Stimulated activated CD4-positive, alpha-beta T cell treated with anti-CD3 and anti-CD28 coated beads, Interleukin-1b, Interleukin-23, amount 100 ng/mL, for 48 hours (primary cell): ENCODE measurements at places on chromosomes 3 and 15.

DNA sequence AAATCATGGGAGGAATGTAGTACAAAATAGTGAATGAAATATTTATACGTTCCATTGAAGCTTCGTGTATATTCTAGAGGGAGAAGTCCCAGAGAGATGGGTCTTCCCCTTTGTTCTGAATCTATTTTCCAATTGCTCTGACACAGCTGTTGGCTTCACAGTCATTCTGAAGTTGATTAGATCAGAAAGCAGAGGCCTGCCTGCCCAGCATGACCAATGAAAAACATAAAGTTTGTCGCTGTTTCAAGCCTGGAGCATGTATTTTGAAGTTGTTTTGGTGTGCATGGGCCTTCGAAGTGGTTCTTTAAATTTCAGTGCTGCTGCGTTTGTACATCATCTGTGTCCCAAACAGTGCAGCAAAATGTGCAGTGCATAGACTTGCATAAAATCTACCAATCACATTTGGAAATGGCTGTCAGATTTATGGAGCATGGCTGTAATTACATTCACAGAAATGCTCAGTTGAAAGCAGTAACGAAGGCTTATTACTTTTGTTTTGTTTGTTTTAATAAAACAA lies 31.0 kb upstream of the RBMS3 start:
- no peak for DNase-seq

- no peak for DNase-seq
Measured at GRCh38 chr15:50523851-50524251, 22.6 kb downstream of the USP50 start.

- DNase-seq = no peak
Measured at GRCh38 chr15:52039925-52040781, 21.1 kb downstream of the MAPK6 start.

GRCh38 chr3:167716920-167717319 lies 17.8 kb downstream of the PDCD10 start:
- no peak for DNase-seq

- no peak for DNase-seq
Measured at GRCh38 chr3:48592519-48593087, 2.5 kb downstream of the COL7A1 start.

DNA sequence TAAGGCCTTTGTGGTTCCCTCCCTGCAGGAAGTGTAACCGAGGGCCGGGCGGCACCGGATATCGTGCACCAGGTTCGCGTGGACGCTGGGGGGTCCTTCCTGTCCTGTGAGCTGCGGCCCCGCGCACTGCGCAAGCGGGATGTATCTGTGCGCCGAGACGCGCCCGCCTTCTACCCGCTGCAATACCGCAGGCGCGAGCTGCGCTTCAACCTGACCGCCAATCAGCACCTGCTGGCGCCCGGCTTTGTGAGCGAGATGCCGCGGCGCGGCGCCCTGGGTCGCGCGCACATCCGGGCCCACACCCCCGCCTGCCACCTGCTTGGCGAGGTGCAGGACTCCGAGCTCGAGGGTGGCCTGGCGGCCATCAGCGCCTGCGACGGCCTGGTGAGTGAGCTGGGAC lies 35.9 kb downstream of the SAXO2 start:
- DNase-seq = peak; percentile 65

- DNase-seq = no peak
Measured at GRCh38 chr3:194045289-194045688, 90.7 kb upstream of the HES1 start.

- no peak for DNase-seq
Measured at GRCh38 chr3:89025185-89025584, 82.2 kb upstream of the EPHA3 start.

GRCh38 chr15:51757450-51757849 lies 6.1 kb downstream of the TMOD2 start:
- DNase-seq = no peak

GRCh38 chr3:87127281-87127680 lies 99.8 kb upstream of the CHMP2B start:
- no peak for DNase-seq

DNA sequence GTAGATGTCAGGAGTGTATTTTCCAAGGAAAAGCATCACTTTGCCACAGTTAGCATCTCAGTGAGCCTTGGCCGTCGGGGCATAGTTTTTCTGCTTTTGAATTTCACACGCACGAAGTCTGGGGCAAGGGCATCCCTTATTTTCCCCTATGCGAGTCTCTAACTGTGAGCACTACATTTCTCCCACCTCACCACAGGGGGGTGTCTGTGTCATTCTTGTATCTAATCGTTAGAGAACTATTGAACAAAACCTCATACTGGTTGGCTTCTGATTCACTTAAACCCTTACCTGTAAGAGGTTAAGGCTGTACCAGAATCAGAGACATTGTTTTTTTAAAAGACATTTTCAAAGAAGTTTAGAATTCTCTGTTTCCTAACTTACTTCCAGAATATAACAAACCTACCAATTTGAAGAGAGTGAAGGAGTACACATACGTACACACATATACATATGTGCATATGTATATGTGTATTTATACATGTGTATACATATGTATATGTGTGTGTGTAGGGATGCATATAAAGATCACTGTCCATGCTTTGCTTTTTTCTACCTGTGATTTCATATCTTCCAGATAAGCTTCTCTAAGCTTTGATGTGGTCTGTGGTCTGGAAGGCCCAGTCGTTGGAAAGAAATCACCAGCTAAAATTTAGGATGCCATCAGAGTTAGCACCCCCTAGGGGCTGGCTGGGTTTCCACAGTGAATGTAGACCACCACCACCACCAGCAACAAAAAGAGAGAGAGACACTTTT lies 49.4 kb downstream of the MYZAP start:
- DNase-seq = peak; percentile 4

DNA sequence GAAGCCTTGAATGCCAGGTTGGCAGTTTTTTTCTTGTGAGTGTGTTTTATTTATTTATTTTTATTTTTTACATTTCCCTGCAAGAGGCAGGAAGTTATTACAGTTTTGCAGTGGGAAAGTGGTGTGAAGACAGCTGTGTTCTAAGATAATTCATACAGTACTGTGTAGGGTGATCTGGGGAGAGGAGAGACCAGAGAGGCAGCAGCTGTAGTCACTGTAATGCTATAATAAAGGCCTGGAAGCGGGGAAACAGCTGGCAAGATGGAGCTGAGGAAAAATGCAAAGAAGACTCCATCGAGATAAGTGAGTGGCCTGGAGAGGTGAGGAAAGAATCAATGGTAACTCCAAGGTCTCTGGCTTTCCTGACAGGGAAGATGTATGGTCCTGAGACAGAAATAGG lies 23.1 kb downstream of the CNTN3 start:
- DNase-seq = no peak

GRCh38 chr15:68218331-68218730 lies 11.2 kb downstream of the CLN6 start:
- DNase-seq = no peak

- DNase-seq = no peak
Measured at GRCh38 chr3:148598619-148599018, 99.1 kb upstream of the AGTR1 start.

GRCh38 chr3:10928407-10928960 lies 64.1 kb upstream of the SLC6A1 start:
- DNase-seq = no peak

DNA sequence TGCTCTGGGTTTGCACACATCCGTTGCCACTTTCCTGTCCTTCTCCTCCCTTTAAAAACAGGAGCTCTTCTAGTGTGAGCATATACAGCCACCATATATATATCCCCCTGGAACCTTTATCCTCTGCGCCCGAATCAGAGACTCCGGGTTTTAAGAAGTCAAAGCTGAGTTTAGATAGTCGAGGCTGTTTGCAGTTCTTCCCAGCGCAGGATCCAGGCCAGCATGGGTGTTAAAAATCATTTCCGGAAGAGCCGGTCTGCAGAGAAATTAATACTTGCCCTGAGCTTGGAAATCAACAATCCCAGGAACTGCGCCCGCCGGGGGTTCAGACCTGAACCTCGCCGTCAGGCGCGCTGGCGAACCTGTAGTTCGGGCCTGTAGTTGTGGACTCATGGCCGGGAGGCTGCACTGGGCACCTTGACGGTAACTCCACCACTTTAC lies 2.3 kb downstream of the SHOX2 start:
- no peak for DNase-seq

DNA sequence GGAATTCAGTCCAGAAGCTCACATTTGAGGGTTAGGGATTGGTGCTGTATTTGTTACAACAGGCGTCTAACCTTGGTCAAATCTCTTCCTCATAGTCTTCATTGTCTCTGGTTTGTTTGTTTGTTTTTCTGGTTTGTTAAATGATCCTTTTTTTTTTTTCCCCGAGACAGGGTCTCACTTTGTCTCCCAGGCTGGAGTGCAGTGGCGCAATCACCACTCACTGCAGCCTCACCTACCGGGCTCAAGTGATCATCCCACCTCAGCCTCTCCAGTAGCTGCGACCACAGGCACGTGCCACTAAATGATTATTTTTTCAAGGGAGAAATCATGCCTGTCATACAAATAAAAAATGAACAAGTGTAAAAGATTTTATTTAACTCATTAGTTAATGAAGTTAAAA lies 14.3 kb upstream of the ADPGK start:
- no peak for DNase-seq

GRCh38 chr3:45188719-45189659 lies 37.1 kb downstream of the TMEM158 start:
- no peak for DNase-seq

GRCh38 chr3:170211668-170212067 lies 10.6 kb upstream of the PRKCI start:
- no peak for DNase-seq

DNA sequence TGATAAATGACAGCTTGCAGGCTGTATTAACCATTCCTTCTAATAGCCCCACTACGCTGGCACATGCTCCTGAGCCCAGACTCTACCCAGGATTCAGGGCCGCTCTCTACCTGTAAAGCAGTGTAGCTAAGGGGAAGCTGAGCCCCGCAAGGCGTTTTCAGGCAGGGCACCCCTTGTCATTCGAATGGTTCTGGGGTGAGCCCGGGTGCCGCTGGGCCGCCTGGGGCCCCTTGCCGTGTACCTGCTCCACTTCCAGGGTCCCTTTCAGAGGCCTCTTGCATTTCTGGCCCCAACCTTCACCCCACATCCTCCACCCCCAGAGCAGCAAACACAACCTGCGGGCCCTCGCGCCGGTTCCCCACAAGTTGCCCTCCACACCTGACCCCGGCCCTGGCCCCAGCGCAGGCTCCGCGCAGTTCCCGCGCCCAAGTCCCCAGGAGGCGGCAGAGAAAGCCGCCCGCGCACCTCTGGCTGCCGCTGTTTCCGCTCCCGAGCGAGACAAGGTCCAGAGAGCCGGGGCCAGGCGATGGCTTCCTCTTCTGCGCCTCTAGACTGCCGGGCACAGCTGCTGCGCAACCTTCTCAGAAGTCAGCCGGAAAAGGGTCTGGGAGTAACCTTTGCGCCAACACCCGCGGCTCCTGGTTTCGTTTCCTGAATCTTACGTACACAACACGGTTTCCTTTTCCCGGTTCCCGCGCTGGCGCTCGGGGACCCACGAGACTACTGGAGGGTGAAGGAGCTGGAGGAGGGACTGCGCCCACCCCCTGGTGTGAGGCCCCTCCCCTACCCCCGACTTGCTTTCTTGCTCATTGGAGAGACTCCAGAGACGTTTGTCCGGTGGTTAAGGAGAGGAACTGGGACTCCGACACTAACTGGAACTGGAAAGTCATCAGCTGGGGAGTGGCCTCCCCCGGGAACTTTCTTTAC lies at the start of gene PLSCR1:
PLSCR1 (minus strand) TSS at position 606 of the 927 bp plus-strand sequence. CDS start 8,055 bp downstream, outside the sequence.
- peak; percentile 85 for DNase-seq

DNA sequence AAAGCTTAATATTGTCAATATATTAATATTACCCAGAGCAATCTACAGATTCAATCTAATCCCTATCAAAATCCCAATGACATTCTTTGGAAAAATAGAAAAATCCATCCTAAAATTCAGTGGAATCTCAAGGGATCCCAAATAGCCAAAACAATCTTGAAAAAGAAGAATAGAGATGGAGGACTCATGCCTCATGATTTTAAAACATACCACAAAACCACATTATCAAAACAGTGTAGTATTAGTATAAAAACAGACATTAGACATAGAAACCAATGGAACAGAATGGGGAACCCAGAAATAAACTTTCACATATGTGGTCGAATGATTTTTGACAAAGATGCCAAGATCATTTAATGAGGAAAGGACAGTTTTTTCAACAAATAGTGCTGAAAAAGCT lies 14.6 kb downstream of the NEK4 start:
- DNase-seq = no peak

GRCh38 chr15:71775856-71776255 lies 34.5 kb upstream of the NR2E3 start:
- no peak for DNase-seq

DNA sequence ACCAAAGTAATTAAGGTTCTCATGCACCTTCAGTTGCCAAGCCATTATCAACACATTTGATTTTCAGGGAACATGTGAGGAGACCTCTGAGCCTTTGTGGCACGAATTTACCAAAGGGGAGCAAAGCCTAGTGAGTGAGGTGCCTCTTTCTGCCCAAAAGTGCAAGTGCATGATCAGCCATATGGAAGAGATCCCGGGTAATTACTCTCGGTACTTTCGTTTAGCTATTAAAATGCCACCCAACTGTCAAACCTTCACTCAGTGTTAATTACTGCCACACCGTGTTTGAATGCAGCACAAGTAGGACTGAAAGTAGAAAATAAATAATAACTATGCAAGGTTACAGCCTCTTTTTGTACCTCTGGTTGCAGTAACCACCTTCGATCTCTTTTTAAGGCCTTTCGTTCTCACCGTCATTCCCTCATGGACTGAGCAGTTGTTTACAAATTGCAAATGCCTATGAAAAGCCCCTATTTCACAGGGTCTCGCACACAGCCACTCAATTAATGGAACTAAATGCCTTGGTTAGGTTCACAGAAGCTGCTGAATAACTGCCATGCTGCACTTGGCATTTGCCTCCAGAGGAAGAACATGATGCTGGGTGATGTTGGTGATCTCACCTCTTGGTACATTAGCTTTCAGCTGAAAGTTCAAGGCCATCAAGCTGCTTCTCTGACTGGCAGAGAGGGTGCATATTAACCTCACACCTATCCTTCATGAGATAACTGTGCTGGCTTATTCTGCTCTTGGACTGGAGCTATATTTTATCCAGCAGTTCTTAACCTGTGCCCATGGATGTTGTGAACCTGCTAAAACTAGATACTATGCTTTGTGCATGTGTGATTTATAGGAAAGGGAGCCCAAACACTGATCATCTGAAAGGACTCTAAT lies 69.9 kb downstream of the TNIK start:
- no peak for DNase-seq

DNA sequence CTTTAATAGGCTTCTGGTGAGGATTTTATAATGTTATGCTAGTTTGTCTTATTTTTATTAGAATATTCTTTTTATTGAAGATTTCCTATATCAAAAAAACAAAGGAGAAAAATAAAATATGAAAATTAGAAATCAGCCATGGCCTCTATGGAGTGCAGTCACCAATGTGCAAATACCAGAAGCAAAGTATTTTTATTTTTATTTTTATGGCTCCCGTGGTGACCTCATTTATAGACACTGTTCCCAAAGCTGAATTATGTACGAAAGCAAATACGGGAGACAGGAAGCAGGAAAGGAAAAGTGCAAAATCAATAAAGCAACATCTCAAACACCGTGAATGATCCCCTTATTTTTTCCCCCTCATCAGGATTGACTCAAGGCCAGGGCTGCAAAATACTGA lies 35.1 kb downstream of the DAZL start:
- DNase-seq = no peak

GRCh38 chr3:67418426-67419217 lies 235.8 kb downstream of the SUCLG2 start:
- DNase-seq = no peak
